ENCODE measurements at places on chromosomes 1 and 21.
A peak's percentile ranks its signal among the peaks of the same experiment; 100 is the strongest.

DNA sequence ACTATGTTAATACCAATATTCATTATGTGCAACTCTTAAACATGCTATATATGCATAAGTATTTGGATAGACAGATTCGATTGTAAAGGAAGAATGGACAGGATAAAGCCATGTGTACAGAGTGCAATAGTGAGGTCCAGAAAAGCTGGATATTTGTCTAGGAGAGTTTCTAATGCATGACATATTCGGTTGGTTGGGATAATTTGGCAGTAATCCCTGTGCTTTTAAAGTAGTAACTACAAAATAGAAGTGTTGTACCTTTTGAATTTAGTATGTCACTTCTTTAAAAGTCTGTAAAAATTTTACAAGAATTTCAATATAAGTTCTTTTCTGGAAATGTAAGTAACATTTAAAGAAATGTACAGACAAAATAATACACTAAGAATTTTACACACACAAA lies 774.5 kb downstream of the USP25 start:
- DNase-seq, result no peak

GRCh38 chr1:44073528-44073927 lies 42.3 kb upstream of the SLC6A9 start:
- no peak for DNase-seq

- peak; percentile 69 for DNase-seq
Measured at GRCh38 chr1:156746728-156747631, 4.5 kb downstream of the HDGF start.

DNA sequence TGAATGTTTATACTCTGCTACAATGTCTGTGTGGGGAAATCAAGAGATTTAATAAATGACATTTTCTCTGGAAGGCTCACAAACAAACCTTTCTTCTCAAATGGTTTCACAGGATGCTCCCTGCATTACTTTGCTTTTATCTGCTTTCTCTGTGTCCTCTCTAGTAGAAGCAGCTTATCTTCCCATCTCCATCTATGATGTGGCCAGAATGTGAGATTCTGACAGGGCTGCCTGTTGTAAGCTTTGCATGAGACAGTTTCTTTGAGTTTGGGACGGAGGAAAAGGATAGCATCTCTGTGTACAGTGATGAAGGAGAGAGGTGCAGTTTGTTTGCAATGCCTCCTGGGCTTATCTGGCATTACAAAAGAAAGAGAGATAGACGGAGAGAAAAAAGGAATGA lies 24.6 kb downstream of the PRMT6 start:
- DNase-seq, result no peak

DNA sequence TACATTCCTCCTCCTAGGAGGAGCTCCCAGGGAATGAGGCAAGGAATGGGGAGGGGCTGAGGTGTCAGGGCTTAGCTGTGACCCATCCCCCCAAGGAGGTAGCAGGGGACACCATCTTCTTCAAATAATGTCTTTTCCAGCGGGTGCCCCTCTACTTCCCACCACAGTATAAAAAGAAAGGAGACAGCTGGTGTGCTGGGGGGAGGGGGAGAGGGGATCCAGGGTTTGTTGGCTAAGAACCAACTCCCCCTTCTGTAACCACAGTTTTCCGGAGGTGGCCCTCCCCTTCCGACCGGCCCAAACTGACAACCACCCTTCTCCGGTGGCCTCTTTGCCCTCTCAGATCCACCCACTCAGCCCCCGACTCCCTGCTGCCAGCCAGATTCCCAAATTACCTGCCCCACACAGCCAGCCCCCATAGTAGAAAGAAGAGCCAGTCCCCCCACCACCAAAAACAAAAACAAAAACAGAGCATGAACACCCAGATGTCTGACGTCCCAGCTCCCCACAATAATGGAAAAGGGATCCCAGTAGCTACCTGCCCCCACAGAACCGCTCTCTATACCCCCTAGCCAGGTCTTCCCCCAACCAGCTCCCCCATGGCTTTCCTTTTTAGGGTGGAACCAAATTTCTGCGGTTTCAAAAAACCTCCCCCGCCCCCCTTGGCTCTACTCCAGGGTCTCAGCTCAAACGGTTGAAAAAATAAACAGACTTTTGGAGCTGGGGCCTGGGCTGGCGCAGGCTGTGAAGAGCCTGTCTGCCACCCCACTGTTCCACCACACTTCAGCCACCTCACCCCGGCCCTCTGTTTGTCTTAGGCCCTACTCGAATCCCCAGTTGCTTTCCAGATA lies 2.1 kb downstream of the ARHGEF2 start:
- peak; percentile 89 for DNase-seq

- no peak for DNase-seq
Measured at GRCh38 chr1:193184776-193185175, 1.6 kb downstream of the B3GALT2 start.

- DNase-seq, result no peak
Measured at GRCh38 chr1:156742017-156742416, 1.1 kb upstream of the MRPL24 start.

GRCh38 chr1:53467391-53467790 lies 8.2 kb downstream of the DMRTB1 start:
- no peak for DNase-seq

- DNase-seq, result no peak
Measured at GRCh38 chr21:29550205-29550604, 251.5 kb downstream of the BACH1 start.

DNA sequence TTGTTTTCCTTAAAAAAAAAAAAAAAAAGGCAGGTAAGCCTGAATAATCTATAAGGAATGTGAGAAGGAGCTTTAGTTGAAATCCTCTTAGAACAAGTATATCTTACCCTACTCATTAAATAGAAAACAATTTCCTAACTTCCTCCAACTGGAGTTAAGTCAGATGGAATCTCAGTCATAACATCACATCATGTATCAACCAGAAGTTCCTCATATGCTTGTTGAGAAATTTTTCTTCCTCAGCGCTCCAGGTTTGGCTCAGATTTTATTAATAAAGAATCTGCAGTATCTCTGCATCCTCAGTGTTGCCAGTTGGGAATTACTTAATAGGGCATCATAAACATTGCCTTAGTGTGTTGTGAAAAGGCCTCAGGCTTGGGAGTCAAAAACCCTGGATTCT lies 37.6 kb downstream of the DUSP10 start:
- no peak for DNase-seq

- DNase-seq, result no peak
Measured at GRCh38 chr1:3050603-3051002, 18.4 kb upstream of the PRDM16 start.

DNA sequence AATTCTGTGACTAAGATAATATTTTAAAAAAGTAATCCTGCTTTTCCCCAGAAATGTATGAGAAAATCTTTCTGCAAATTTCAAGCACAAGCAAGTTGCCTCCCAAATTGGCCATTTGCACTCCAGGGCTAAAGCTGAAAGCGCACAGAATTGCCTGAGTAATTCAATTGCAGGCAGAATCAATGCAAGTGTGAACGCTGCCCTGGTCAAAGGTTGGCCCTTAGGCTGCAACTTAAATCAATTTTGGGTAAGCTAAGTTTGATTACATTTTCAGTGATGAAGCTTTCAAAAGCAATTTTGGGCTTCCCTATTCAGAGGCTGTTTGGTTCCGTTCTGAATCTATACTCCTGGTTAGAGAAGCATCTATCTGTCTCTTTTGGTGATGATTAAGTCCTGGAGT lies 501.8 kb upstream of the ZRANB2 start:
- DNase-seq, result no peak

- peak; percentile 56 for DNase-seq
Measured at GRCh38 chr1:203361945-203362719, 11.2 kb upstream of the FMOD start.

GRCh38 chr1:26289158-26290059 lies 9.5 kb downstream of the SH3BGRL3 start:
- DNase-seq, result no peak

GRCh38 chr1:19557609-19558051 lies 72.3 kb upstream of the CAPZB start:
- no peak for DNase-seq

DNA sequence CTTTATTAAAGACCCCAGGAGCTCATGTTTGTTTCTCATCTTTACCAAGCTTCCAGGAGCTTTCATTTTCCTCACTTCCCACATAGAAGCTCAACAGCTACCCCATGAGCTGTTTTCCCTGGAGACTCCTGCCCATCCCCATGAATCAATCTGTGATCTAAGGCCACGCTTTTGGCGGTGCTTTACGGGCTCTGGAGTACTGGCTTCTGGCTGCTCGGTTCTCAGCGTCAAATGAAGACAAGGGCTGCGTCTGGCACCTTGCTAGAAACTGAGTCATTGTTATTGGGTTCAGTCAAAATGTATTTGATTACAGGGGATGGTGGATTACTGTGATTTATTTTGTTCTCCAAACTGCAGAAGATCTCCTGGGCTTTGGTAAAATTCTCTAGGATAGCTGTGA lies 39.9 kb downstream of the ACP6 start:
- no peak for DNase-seq

DNA sequence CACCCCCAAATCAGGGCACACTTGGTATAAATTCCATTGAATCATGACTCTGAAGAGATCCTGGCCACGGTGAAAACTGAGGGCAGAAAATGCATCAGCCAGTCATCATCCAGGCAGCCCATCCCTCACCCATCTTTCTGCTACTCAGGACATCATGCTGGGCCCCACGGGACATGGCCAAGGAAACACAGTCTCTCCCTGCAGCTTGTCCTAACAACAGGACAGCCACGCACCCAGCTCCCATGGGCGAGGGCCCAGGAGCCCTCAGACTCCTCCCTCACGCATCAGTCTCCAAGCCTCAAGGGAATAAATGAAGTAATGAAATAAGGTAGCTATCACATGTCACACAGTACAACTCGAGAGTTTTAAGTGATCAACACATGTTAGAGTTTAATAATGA lies 37.8 kb downstream of the ELK4 start:
- no peak for DNase-seq

DNA sequence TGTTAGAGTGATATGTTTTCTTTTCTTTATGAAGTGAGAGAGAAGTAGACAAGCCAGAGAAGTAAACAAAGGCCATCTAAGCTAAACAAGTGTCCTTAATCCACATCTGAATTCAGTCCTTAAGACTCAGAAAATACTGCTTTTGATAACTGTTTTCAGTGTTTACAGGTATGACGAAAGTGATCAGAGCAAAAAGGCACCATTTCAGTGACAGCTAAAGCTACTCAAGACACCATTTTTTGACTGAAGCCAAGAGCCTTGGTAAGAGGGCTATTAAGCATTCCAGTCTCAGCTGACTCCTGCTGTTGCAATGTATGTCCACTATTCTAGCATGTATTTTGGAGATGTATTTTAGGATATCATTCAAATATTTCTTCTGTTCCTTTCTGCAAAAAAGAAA lies 4.1 kb downstream of the KMO start:
- DNase-seq, result no peak

GRCh38 chr1:90730243-90731022 lies 13.3 kb upstream of the BARHL2 start:
- peak; percentile 32 for DNase-seq

DNA sequence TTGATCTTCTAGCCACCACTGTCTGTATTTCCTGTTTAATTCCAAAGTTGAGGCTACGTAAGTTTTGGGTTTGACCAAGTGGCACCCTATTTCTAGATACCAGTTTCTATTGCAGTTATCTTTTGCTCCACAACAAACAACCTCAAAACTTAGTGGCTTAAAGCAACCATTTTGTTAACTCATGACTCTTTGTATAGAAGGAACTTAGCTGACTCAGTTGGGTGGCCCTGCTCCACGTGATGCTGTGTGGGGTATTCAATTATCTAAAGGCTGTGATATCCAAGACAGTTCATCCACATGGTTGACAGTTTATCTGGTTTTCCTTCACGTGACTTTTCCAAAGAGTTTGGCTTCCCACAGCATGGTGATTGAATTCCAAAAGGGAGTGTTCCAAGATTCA lies 34.8 kb downstream of the PDC start:
- no peak for DNase-seq
